ENCODE measurements at places on chromosomes 13 and 19. TPM values are rescaled to one million over a fixed set of nuclear protein-coding genes. Genes with fewer than 3 reads are reported as not detected.
A peak's percentile ranks its signal among the peaks of the same experiment; 100 is the strongest.

GRCh38 chr13:66069570-66069969 lies 1160.6 kb downstream of the PCDH9 start:
- DNase-seq, result no peak

GRCh38 chr19:51166846-51167490 lies 24.9 kb downstream of the SIGLEC7 start:
- no peak for DNase-seq

GRCh38 chr13:67303661-67304333 lies 73.7 kb upstream of the PCDH9 start:
- no peak for DNase-seq

GRCh38 chr13:40082639-40083038 lies 427.2 kb downstream of the COG6 start:
- DNase-seq, result peak; percentile 18

- DNase-seq, result no peak
Measured at GRCh38 chr19:58395979-58396627, 647 bp downstream of the RNF225 start.

GRCh38 chr13:96532804-96533203 lies 442.9 kb downstream of the HS6ST3 start:
- no peak for DNase-seq

ZIC5 gene
- total RNA-seq, result 1.2 TPM

HSH2D gene
- not detected for total RNA-seq

DNA sequence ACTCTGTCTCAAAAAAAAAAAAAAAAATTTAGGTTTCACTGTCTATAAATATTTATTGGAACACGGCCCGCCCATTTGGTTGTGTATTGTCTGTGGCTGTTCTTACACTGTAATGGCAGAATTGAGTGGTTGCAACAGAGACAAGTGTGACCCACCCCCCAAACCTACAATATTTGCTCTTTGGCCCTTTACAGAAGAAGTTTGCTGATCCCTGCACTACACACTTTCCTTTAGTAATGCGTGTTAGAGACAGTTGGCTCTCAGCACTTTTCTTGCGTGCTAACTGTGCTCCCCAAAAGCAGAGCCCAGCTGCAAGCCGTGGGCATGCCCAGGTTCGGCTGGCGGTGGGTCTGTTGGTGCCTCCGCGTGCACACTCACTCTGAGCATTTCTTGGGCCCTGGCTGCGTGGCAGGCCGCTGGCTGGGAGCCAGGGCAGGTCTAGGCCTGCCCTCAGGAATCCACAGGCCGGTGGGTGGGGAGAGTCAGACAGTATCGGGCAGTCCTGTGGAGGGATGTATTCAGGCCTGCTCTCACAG lies 72.6 kb downstream of the SIPA1L3 start:
- no peak for DNase-seq

EBI3 gene
- total RNA-seq, result 0.63 TPM

IZUMO1 gene
- not detected for total RNA-seq

- DNase-seq, result no peak
Measured at GRCh38 chr13:30523211-30523610, 57.5 kb upstream of the HMGB1 start.

DNA sequence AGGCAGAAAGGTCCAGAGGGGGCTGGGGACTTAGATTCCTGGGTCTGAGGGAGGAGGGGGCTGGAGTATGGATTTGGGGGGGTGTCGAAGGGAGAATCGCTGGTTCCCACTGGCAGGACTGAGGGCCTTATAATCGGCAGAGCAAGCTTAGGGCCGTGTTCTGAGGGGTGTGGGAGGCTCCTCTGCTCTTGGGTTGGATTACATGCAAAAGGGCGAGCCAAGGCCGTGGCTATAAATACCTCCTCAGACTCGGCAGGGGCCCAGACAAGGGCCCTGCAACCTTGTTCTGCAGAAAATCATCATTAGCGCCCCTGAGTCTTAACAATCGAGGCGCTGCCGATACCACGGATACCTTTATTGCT lies 707 bp upstream of the MAMSTR start:
- DNase-seq, result no peak

DNA sequence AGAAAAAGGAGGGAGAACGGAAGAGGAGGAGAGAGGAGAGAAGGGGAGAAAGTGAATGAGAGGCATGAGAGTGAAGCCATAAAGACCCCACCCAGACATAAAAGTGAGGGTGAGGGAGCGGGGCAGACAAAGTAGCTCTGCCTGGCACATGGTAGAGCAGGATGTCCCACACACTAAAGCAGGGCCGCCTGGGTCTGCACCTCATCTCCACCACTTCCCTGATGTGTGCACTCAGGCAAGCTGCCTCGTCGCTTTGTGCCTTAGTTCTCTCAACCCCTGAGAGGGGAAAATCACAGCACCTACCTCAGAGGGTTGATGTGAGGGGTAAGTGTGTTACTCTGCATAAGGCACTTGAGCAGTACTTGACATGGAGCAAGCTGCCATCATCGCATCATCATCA lies 488.1 kb downstream of the COG6 start:
- no peak for DNase-seq
